ENCODE measurements at places on chromosomes 7 and 10.

- DNase-seq = no peak
Measured at GRCh38 chr7:36129048-36129534, 24.0 kb upstream of the EEPD1 start.

DNA sequence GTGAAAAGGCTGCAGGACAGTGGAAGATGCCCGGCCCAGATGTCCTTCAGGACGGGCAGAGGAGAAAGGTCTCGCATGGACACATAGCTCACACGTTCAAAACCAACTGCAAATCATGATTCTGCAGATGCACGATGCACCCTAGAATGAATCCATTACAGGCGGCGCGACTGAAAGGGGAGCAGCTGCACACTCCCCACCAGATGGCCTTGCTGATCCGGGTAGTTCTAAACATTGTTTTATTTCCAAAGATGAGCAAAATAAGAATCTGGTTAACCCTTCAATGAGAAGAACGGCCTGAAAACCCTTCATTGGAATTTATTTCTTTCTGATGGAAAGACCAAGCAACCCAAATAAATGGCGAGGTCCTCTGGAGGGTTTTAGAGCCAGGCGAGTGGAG is 33.8 kb downstream of the CHST15 start:
- DNase-seq = no peak

- DNase-seq = peak; percentile 8
Measured at GRCh38 chr10:103663236-103663635, 169.7 kb downstream of the NEURL1 start.

DNA sequence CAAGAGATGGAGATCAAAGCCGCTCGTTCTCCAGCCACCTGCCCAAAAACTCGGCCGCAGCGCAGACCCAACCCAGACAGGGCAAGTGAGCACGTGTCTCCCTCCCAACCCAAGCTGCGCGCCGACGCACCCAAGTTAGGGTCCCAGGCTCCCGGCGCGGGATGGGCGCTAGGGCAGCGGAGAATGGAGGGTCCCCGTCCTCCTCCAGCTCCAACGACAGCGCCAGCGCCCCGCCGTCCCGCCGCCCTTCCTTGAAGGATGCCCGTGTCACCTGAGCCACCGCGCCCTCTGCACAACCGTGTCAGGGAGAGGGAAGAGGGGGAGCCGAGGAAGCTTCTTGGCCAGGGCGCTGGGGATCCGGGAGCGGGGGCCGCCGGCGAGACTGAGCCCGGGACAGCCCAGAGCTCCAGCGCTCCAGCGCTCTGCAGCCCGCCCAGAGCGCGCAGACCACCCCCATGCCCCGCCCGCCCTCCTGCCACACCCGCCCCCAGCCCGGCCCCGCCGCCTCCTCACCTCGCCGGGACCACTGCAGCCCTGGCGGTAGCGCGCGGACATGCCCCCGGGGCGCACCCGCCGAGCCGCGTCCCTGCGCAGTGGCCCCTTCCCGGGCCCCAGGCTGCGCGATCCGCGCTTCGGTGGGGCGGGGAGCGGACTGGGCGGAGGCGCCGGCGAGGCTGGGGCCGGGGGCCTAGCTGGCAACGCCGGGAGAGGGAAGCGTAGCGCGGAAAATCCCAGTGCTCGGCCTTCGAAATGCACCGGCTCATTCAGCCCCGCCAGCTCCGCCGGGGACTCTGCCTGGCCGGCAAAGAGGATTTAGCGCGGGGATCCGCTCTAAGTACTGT is at the start of gene SLC16A12:
SLC16A12 (minus strand) TSS at position 424 of the 842 bp plus-strand sequence. CDS start 73,016 bp downstream, outside the sequence.
- DNase-seq = no peak

DNA sequence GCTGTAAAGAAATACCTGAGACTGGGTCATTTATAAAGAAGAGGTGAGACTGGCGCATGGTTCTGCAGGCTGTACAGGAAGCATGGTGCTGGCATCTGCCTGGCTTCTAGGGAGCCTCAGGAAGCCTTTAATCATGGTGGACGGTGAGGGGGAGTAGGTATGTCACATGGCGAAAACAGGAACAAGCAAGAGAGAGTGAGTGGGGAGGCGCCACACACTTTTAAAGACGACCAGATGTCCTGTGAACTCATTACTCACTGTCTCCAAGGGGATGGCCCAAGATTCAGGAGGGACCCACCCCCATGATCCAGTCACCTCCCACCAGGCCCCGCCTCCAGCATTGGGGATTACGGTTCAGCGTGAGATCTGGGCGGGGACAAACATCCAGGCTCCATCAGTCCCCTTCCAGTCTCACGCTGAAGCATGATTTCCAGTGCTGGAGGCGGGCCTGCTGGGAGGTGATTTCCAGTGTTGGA is 3.2 kb downstream of the ZNF316 start:
- DNase-seq = no peak

GRCh38 chr7:1767524-1767923 is 97.4 kb downstream of the ELFN1 start:
- no peak for DNase-seq

GRCh38 chr7:138890499-138891445 is 90.4 kb downstream of the KIAA1549 start:
- DNase-seq = no peak

DNA sequence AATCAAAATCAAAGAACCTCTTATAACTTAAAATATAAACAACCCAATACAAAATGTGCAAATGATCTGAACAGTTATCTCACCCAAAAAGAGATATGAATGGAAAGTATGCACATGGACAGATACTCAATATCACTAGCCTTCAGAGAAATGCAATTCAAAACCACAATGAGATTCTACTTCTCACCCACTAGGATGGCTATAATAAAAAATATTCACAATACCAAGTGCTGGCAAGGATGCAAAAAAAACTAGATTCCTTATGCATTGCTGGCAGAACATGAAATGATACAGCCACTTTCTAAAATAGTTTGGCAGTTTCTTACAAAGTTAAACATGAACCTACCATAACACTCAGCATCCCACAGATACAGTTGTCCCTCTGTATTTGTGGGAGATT is 130.1 kb upstream of the LRRN3 start:
- DNase-seq = no peak

DNA sequence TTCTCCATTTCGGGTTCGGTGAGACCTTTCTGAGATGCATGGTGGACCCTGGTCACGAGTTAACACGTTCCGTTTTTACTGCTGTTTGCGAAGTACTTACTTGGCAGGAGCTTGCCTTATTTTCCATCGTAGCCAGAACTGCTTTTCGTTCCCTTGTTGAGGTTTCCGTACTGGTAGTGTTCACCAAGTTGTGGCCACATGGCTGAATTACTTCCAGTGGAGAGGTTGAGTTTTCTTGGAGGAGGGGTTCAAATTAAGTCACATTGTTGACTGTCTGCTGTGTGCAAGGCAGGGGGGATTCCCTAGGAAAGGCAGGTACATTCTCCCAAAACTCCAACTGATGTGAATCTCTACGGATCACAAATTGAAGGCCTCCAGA is 4.0 kb downstream of the MXI1 start:
- no peak for DNase-seq

DNA sequence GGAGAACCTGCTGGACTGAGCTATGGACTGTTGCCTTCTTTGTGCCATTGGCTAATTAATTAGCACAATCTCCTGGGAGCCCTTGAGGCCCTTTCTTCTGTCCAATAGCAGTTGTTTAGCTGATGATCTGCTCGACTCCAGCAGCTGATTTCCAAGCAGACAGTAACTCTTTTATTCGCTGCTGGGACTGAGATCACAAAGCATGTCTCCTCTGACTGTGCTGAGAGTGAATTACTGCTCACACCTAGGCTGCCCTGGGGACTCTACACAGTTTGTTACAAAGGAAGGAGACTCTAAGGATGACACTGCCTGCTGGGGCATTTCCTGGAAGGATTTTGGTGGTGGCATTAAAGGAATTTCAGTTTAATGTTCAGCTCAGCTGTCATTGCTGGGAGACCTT is 31.4 kb downstream of the CASP7 start:
- no peak for DNase-seq

GRCh38 chr10:127925471-127926207 is 18.7 kb downstream of the PTPRE start:
- DNase-seq = no peak

DNA sequence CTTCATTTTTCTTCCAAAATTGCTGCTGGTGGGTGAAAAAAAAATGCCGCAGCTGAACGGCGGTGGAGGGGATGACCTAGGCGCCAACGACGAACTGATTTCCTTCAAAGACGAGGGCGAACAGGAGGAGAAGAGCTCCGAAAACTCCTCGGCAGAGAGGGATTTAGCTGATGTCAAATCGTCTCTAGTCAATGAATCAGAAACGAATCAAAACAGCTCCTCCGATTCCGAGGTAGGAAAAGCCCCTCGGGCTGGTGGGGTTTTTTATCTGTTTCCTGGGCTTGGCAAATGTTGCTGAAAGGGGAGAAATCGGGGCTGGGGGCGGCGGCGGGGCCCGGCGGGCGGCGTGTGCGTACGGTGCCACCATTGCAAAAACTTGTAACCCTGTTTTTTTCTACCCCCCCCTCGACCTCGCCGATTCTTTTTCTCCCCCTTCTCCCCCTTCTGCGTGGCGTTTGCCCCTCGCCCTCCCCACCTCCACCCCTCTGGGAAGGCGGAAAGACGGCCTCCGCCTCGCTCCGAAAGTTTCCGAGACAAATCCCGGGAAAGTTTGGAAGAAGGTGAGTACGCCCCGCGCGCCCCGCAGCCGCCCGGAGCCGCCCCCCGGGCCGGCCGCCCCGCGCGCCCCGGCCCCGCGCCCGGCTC is 789 bp downstream of the TCF7L2 start:
- no peak for DNase-seq

DNA sequence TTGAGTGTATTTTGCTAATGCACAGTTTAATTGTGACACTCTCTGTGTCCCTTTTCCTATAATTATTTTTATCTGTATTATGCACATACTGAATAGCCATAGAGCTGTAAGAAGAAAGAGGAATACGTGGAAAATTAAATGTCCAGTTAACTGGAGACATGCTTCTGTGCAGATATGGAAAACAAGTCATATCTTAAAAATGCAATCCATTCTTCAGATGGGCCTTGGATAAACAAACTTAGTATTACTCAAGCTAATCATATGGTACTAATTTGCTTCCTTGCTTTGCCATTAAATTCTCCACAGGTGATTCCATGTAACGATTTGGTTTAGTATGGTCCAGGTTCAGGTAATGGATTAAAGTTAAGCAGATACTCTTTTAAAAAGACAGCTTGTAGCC is 201.2 kb upstream of the CELF2 start:
- no peak for DNase-seq

- no peak for DNase-seq
Measured at GRCh38 chr7:101386558-101387231, 24.0 kb downstream of the COL26A1 start.

- DNase-seq = no peak
Measured at GRCh38 chr7:106183952-106184351, 71.8 kb upstream of the SYPL1 start.

- no peak for DNase-seq
Measured at GRCh38 chr7:81736091-81736490, 33.8 kb downstream of the HGF start.

DNA sequence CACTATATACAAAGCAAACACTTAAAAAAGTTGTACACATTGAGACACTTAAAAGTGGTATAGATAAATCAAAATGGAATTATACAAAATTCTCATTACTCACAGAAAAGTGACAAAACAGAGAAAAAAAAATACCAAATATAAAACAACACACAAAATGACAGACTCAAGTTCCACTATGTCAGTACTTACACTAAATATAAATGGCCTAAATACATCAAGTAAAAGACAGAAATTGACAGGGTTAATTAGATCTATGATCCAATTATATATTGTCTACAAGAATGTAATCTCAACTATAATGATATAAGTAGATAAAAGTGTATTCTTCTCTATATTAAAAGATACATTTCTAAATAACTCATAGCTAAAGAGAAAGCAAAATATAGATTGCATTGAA is 401.6 kb upstream of the PFKP start:
- DNase-seq = no peak

DNA sequence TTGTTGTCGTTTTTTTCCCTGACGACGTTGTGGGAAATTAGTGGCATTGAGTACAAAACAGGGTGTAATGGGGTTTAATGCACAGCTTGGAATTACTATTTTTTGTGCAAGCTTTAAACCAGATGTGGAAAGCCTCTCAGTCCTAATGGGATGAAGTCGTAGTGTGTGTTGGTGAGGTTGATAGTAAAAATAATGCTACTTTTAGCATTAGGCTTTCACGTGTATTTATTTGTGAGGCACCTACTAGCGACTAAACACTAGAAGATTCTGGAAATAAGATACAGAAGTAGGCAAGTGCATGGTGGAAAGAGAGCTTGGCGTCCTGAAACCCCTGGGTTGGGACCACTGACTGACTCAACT is 588 bp upstream of the ORC5 start:
- DNase-seq = no peak

All from NCI-H446 treated with DMSO at 0.1 percent for 48 hours (cell line).